Activated CD4-positive, alpha-beta T cell treated with anti-CD3 and anti-CD28 coated beads for 36 hours (primary cell): ENCODE measurements at places on chromosomes 5 and 9. TPM values are rescaled to one million over a fixed set of nuclear protein-coding genes. Genes with fewer than 3 reads are reported as not detected.

GRCh38 chr9:34457266-34458012 lies 931 bp downstream of the FAM219A start:
- H3K27me3 ChIP-seq = peaks cover 9% of the 10 kb centered on the region
- peak overlapping the region; percentile 75 for H3K27ac ChIP-seq
- no peaks in the 10 kb centered on the region for H3K36me3 ChIP-seq
- H3K4me3 ChIP-seq = peak overlapping the region; percentile 84
- DNase-seq = peak; percentile 48

- peaks cover 2% of the 10 kb centered on the region for H3K27me3 ChIP-seq
- H3K4me1 ChIP-seq = peaks cover 24% of the 10 kb centered on the region
- H3K27ac ChIP-seq = no peak overlapping the region
- no peak overlapping the region for H3K4me3 ChIP-seq
- no peaks in the 10 kb centered on the region for H3K36me3 ChIP-seq
These were observed 15.1 kb downstream of the PRKACG start for GRCh38 chr9:68998812-68999211.

The SLC34A1 gene
- not detected for total RNA-seq

The NOXA1 gene
- total RNA-seq = 0.97 TPM

The GMCL2 gene
- total RNA-seq = not detected
